ENCODE measurements at places on chromosomes 12 and 14.

GRCh38 chr12:126106706-126107105 lies 1041.5 kb downstream of the AACS start:
- DNase-seq, result no peak

GRCh38 chr14:39367387-39367751 lies 64.9 kb downstream of the FBXO33 start:
- DNase-seq, result no peak

DNA sequence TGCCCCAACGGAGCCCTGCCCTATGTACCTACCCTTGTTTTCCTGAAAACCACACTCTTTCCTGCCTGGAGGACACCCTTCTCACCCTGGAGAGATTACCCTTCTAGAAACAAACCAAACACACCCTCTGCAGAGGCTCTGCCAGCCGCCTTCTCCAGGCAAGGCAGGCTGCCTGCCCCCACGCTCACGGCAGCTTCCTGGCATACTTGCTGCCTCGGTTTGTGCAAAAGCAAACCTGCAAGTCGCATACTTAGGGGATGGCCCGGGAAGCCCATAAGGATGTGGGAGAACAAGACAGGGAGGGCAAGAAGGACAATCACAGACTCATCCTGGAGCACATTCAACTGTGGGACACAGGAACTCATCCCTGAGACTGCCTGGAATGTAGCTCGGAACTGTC lies 154.0 kb upstream of the DIO3 start:
- no peak for DNase-seq

GRCh38 chr12:48828293-48828692 lies 10.0 kb downstream of the CACNB3 start:
- no peak for DNase-seq

DNA sequence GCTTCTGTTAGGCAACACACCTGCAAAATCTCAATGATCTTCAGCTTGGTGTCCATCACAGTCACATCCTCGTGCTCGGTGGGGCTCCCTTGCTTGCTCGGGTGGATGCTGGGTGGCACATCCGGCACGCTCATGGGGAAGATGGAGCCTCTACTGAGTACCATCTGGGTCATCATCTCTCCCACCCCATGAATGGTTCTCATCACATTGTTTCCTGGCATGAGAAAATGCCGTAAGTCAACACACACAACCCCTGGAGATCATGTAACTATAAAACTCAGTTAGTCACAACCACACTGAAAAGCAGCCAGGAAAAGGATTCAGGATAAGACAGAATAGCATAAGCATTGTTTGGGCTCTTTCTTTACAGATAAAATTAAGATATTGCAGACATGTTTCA lies 201.1 kb downstream of the ITPR2 start:
- DNase-seq, result no peak

DNA sequence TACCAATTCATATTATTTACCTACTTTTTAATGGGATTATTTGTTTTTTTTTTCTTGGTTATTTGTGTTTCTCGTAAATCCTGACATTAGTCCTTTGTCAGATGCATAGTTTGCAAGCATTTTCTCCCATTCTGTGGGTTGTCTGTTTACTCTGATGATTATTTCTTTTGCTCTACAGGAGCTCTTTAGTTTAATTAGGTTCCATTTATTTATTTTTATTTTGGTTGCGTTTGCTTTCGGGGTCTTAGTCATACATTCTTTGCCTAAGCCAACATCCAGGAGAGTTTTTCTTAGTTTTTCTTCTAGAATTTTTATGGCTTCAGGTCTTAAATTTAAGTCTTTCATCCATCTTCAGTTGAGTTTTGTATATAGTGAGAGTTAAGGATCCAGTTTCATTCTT lies 289.9 kb downstream of the AKAP6 start:
- DNase-seq, result no peak

DNA sequence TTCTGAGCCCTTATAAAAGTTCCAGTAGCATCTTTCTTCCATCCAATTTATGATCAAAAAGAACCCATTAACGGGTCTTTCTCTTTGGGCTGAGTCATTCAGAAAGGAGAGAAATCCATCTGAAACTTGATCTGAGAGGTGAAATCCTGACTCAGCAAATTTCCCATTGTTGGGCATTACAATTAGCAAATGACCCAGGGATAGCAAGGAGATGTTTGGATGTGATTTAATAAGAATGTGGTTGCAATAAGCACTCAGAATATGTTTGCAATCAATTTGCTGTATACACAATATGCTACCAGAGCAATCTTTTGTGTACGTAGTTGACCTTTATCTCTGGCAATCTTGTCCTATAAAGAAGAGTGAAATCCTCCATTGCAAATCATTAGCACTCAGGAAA lies 122.7 kb downstream of the CCDC60 start:
- DNase-seq, result no peak

All from stimulated activated CD8-positive, alpha-beta memory T cell treated with anti-CD3 and anti-CD28 coated beads, Interleukin-7, amount 100 ng/mL, for 1 hour (primary cell).